ENCODE measurements at places on chromosomes 2 and 18.

- no peak for DNase-seq
Observed at GRCh38 chr2:219987830-219988229, 360.4 kb downstream of the SLC4A3 start.

DNA sequence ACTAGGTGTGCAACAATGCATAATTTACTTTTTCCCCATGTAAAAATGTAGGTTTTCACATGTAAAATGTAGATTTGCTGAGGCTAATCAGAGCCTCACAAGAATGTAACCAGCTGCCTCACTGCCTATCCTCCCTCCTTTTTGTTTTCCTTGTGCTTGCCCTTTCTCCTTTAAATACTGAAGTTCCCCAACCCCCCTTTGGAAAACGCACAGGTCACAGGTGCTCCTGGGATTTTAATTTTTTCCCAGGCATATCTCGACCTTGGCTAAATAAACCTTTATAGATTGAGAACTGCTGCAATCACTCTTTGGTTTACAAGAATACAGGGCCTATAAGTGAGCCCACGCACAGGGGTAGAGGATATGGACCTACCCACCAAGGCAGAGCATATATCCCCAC, 77.2 kb upstream of the TTN start:
- no peak for DNase-seq

DNA sequence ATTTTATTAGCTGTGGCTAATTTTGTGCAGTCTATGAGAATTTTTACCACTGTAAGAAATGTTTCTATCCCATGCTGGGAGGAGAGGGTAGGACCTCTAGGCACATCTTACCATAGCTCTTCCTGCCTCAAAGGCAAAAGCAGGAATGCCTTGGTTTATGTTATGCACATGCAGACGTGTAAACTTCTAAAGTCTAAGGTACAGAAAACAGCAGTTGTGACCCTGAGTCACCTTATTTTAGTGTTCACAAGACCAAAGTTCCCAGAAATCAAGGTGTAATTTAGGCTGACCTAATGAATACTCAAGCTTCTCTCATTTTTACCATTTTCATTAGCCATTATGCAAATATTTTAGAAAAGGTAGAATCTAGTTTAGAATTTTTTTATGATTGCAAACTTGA, 15.4 kb upstream of the WIPF1 start:
- no peak for DNase-seq

DNA sequence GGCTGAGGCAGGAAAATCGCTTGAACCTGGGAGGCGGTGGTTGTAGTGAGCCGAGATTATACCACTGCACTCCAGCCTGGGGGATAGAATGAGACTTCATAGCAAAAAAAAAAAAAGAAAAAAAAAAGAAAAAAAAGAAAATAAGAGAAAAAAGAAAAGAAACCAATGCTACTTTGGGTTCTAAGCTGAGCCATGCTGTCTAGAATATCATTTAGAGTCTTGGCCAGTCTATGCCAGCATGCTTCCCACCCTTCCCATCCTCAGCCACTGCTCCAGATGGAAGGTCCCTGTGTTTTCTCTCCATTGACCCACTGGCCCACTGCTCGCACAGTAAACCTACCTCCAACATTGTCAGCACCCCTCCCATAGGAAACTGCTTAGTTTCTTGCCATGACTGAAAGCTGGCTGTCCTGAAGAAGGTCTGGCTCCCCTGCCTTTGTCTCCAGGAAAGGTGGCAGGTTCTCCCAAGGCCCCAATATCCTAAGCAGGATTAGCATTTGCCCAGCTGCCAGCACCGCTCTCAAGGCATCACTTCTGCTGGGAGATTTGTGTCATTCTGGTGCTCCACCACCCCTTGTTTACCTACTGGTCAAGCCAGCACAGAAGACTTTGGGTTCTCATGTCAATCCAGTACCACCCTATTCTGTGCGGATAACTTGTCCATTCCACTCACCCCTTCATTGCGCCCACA, 47.3 kb upstream of the PAPOLG start:
- DNase-seq, result no peak

DNA sequence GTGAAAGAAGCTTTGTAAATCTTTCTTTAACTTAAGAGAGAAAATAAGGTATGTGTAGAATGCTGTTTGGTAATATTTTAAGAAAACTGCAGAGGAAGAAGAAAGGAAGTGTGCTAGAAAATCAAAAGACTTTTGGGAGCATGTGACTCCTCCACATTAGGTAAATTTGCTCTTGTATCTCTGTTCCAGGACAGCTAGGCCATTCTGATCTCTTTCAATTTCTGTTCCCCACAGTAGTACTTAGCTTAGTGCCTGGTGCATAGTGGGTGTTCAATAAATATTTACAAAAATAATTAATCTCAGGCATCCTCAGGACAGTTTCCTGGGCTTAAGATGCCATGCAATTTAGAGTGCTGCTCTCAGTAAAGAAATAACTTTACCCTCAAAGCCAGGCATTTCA, 105.0 kb downstream of the GPD2 start:
- DNase-seq, result no peak

Data from activated T-cell treated with anti-CD3 and anti-CD28 coated beads, Interleukin-2, amount 50 U/mL, for 48 hours (primary cell).